GM23338 (cell line): ENCODE measurements at places on chromosomes 4 and X. TPM values are rescaled to one million over a fixed set of nuclear protein-coding genes. Genes with fewer than 3 reads are reported as not detected.

FAM53A gene
- 1.6 and 3.1 TPM in 2 replicates for total RNA-seq

DNA sequence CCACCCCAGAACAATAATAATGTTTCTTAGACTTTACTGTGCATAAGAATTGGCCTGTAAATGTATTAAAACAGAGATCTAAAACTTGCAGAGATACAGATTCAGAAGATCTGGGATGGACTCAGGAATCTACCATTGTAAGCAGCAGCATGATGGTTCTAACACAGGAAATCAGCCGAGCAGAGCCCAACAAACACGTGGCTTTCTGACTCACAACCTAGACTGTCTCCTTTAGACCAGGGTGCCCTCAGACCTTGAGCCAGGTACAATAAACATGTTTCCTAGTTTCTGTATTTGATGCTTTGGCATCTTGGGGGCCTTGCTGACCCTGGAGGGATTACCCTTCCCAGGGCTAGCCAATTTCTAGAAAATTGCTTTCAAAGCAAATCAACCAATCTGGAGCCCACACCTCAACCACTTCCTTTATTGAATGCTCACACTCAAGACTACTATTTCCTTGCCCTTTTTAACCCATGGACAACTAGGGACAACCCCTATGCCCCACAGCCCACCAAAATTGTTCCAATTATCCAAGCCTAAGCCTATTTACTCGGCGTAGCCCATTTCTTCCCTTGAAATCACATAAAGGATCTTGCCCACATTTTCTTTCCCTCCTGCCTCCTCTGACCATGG is 80.5 kb downstream of the TBC1D9 start:
- no peaks in the 10 kb centered on the region for H3K4me1 ChIP-seq
- no peaks in the 10 kb centered on the region for H3K36me3 ChIP-seq
- no peak overlapping the region for H3K27ac ChIP-seq

ERAS gene
- total RNA-seq: 1.3 TPM in 1 of 2 replicates, not detected in the other

DNA sequence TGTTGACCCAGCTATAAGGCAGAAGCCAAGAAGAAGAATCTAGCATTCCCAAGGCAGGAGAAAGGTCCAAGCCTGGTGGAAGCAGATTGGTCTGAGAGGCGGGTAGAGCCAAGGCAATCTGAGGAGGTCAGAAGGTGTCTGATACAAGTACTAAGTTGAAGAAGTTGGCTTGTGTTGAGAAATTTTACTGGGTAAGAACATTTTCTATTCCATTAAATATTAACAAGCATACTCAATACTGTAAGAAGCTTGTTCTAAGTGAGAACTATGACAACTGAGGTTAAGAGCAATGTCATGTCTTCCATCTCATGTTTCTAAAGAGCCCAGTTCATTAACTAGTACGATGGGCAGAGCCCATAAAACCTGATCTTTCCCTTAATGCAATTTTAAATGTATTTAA is 75.0 kb downstream of the FAM13A start:
- H3K4me3 ChIP-seq: no peak overlapping the region
- DNase-seq: no peak
- no peak overlapping the region for H3K27ac ChIP-seq
- H3K27me3 ChIP-seq: no peaks in the 10 kb centered on the region
- H3K36me3 ChIP-seq: no peaks in the 10 kb centered on the region
- no peaks in the 10 kb centered on the region for H3K4me1 ChIP-seq

- peak overlapping the region; percentile 91 for H3K27ac ChIP-seq
- peak; percentile 98 for DNase-seq
- H3K36me3 ChIP-seq: no peaks in the 10 kb centered on the region; the same call in 1 of the 2 replicates
- peak overlapping the region; percentile 93 for H3K4me3 ChIP-seq
- H3K4me1 ChIP-seq: peaks cover 37% of the 10 kb centered on the region
Measured at GRCh38 chr4:183905593-183906488, 734 bp downstream of the STOX2 start.

- no peak overlapping the region for H3K4me3 ChIP-seq
- H3K27me3 ChIP-seq: no peaks in the 10 kb centered on the region
- no peaks in the 10 kb centered on the region for H3K36me3 ChIP-seq
- no peak for DNase-seq
- no peaks in the 10 kb centered on the region for H3K4me1 ChIP-seq
Measured at GRCh38 chrX:129529685-129530281, 6.5 kb upstream of the SMARCA1 start.

- no peak overlapping the region for H3K27ac ChIP-seq
- no peak for DNase-seq
- H3K4me1 ChIP-seq: peaks cover 36% of the 10 kb centered on the region
- H3K4me3 ChIP-seq: no peak overlapping the region
- H3K27me3 ChIP-seq: no peaks in the 10 kb centered on the region
Measured at GRCh38 chrX:133702230-133702629, 283.2 kb downstream of the GPC3 start.

ARL13A gene
- not detected in 2 replicates for total RNA-seq

- no peak for DNase-seq
- H3K27me3 ChIP-seq: no peaks in the 10 kb centered on the region
- no peak overlapping the region for H3K27ac ChIP-seq
- no peaks in the 10 kb centered on the region for H3K36me3 ChIP-seq
- H3K4me1 ChIP-seq: no peaks in the 10 kb centered on the region
Measured at GRCh38 chr4:65738134-65738533, 67.8 kb upstream of the EPHA5 start.

GYG2 gene
- 47.0 and 63.8 TPM in 2 replicates for total RNA-seq

MAGEA11 gene
- total RNA-seq: not detected in 2 replicates

GRCh38 chr4:87120411-87121162 is 99.8 kb downstream of the KLHL8 start:
- H3K27ac ChIP-seq: no peak overlapping the region
- no peaks in the 10 kb centered on the region for H3K27me3 ChIP-seq
- DNase-seq: no peak

- H3K4me1 ChIP-seq: no peaks in the 10 kb centered on the region
- no peaks in the 10 kb centered on the region for H3K36me3 ChIP-seq
- no peak overlapping the region for H3K4me3 ChIP-seq
- no peaks in the 10 kb centered on the region for H3K27me3 ChIP-seq
Measured at GRCh38 chr4:1556541-1557220, 127.4 kb downstream of the FAM53A start.

DNA sequence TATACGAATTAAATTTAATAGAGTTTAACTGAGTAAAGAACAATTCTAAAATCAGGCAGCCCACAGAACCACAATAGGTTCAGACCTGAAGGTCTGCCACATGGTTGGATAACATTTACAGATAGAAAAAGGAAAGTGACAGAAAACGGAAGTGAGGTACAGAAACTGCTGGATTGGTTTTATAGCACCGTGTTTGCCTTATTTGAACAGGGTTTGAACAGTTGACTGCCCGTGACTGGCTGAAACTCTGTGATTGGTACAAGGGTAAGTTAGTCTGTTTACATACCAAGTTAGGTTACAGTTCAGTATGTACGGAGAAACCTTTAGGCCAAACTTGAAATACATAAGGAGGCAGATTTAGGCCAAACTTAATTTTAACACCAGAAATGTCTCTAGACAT is 64.1 kb upstream of the ATXN3L start:
- H3K36me3 ChIP-seq: no peaks in the 10 kb centered on the region
- H3K4me1 ChIP-seq: no peaks in the 10 kb centered on the region
- no peak overlapping the region for H3K4me3 ChIP-seq
- no peaks in the 10 kb centered on the region for H3K27me3 ChIP-seq
- H3K27ac ChIP-seq: no peak overlapping the region

DNA sequence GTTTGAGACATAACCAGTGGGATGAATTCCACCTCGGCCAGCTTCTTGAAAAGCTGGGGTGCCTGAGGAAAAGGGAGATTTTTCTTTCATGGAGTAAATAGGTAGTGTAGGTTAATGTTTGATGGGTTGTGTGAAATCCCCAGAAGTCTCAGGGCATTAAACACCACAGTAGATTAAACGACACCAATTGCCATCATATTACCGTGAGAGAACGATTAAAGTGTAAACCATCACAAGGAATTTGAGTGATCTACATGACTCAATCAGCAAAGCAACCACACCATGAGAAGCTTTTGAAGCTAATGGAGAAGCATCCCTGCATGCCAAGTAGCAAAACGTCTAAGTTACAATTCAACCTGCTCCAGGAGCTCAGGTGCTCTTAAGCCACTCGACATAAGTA is 322.5 kb upstream of the GATB start:
- DNase-seq: no peak
- no peaks in the 10 kb centered on the region for H3K36me3 ChIP-seq
- no peak overlapping the region for H3K4me3 ChIP-seq
- peaks cover 11% of the 10 kb centered on the region for H3K4me1 ChIP-seq

- no peaks in the 10 kb centered on the region for H3K4me1 ChIP-seq
- H3K36me3 ChIP-seq: no peaks in the 10 kb centered on the region
- no peaks in the 10 kb centered on the region for H3K27me3 ChIP-seq
- no peak for DNase-seq
- H3K27ac ChIP-seq: no peak overlapping the region
Measured at GRCh38 chr4:77893451-77893850, 30.8 kb downstream of the MRPL1 start.

CDKL5 gene
- 13.7 and 14.1 TPM in 2 replicates for total RNA-seq

DAPP1 gene
- total RNA-seq: not detected in 2 replicates

DNA sequence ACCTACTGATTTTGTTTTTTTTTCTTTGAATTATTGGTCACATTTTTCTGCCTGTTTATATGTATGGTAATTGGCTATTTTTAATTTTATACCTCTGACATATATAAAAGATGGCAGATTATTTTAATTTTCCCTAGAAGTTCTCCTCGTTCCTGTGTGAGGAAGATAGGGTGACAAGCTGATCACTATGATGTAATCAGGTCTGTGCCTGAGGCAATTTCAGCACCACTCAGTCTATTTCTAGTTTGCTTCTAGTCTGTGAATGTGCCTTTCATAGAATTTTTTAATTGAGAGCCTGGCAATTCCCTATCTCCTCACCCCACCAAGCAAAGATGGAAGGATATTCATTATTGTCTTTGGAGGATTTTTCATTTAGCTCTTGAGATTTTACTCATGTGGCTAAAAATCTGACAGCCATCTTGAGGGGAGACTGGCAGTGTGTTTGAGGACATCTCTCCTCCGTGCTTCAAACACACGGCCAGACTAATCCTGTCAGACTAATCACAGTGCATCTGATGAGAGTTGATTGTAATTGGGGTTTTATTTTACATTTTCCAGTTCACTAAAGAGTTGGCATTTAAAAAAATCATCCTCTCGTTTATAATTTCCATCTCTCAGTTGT is 500.3 kb downstream of the TRIML1 start:
- no peaks in the 10 kb centered on the region for H3K36me3 ChIP-seq
- no peaks in the 10 kb centered on the region for H3K27me3 ChIP-seq
- DNase-seq: no peak
- H3K27ac ChIP-seq: no peak overlapping the region
- H3K4me3 ChIP-seq: no peak overlapping the region

SMARCA5 gene
- 102 and 103 TPM in 2 replicates for total RNA-seq

USP9X gene
- 305 and 329 TPM in 2 replicates for total RNA-seq

- no peaks in the 10 kb centered on the region for H3K36me3 ChIP-seq
- no peak overlapping the region for H3K4me3 ChIP-seq
Measured at GRCh38 chr4:188975271-188975670, 836.0 kb downstream of the TRIML1 start.

DNA sequence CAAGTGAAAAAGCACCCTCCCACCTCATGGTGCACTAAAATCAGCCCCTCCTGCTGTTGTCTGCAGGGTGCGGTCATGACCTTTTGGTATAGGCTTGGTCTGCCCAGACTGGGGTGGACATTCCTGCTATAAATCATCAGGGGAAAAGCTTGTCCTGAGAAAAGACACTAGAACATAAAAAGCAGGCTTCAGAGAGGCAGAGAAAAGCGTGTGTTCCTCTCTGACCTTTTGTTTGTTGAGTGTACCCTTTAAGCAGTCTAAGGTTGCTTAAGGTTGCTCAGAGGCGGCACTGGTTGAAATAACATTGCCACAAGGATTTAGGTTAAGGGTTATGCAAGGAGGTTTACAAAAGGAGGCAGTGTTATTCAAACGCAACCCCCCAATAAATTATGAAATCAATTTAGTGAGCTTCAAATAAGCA is 43.5 kb downstream of the CCDC158 start:
- no peak overlapping the region for H3K27ac ChIP-seq
- no peak overlapping the region for H3K4me3 ChIP-seq
- peaks cover 12% of the 10 kb centered on the region for H3K4me1 ChIP-seq
- H3K36me3 ChIP-seq: no peaks in the 10 kb centered on the region
- DNase-seq: peak; percentile 24

GABRE gene
- 4.2 and 8.3 TPM in 2 replicates for total RNA-seq

DNA sequence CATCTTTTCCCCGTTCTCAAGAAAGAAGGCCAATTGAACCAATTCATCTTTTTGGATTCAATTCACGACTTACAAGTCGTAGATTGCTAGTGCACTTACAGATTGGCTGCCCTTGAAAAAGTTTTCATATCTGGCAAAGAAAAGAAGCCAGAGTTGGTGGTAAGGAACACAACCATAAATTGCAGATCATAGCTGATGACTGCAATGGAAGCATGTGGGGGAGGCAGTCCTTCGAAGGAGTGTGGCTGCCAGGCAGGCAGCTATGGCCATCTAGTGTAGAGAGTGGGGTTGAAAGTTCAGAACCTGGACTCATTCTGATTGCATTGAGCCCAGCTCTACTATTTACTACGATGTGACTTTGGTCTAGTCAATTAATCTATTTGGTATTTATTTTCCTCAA is 4.5 kb downstream of the GPM6A start:
- H3K36me3 ChIP-seq: no peaks in the 10 kb centered on the region
- H3K27ac ChIP-seq: no peak overlapping the region
- H3K27me3 ChIP-seq: no peaks in the 10 kb centered on the region
- no peak overlapping the region for H3K4me3 ChIP-seq

- no peaks in the 10 kb centered on the region for H3K27me3 ChIP-seq
- H3K4me1 ChIP-seq: peaks cover 6% of the 10 kb centered on the region; the same call in 1 of the 2 replicates
Measured at GRCh38 chr4:17817027-17817426, 6.2 kb downstream of the NCAPG start.

TIMM8A gene
- total RNA-seq: 19.3 and 23.5 TPM in 2 replicates

GRCh38 chr4:174503079-174503715 is 19.1 kb downstream of the HPGD start:
- H3K4me1 ChIP-seq: no peaks in the 10 kb centered on the region; the same call in 1 of the 2 replicates
- no peaks in the 10 kb centered on the region for H3K36me3 ChIP-seq
- DNase-seq: no peak
- H3K27me3 ChIP-seq: no peaks in the 10 kb centered on the region
- H3K4me3 ChIP-seq: no peak overlapping the region

DNA sequence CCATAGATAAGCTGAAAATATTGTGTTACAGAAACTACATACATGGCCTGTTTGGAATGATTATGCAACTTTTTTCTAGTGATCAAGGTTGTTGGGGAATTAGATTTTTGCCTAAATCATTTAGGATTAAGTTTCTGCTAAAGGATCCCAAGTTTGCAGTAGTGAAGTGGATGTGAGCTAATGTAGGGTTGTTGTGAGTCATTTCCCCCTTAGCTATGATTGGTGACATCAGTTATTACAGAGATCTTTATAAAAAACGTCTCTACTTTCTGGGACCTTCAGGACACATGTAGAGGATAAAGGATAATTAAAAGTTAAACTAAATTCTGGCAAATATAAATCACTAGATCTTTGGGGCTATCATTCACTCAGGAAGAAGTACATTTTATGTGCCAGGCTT is 133.3 kb downstream of the GATB start:
- no peaks in the 10 kb centered on the region for H3K36me3 ChIP-seq
- peaks cover 6% of the 10 kb centered on the region for H3K4me1 ChIP-seq
- H3K4me3 ChIP-seq: no peak overlapping the region
- no peak for DNase-seq
- no peak overlapping the region for H3K27ac ChIP-seq
